ENCODE measurements at places on chromosomes 2 and 18. TPM values are rescaled to one million over a fixed set of nuclear protein-coding genes. Genes with fewer than 3 reads are reported as not detected.

AGXT gene
- 1.7 TPM for total RNA-seq

DNA sequence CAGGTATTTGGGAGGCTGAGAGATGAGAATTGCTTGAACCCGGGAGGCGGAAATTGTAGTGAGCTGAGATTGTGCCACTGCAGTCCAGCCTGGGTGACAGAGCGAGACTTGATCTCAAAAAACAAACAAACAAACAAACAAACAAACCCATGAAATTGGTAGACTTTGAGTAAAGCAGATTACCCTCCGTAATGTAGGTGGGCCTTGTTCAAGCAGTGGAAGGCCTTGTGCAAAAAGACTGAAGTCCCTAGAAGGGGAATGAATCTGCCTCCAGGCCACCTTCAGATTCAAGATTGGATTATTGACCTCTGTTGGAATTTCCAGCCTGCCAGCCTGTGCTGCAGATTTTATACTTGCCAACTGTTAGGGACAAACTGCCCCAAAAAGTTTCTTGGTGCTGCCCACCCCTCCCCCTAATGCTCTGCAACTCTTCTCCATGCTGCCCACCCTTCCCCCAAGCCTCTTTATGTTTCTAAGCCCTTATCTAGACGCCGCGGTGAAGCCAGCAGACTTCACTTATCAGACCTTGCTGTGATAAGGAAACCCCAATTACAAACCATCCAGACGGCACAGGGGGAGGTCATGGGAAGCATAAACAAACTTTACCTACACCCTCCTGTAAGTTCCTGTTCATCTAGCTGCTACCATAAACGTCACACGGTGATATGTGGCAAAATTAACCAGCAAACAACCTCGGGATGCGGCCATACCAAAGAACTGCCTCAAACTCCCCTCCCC, 17.0 kb downstream of the CYP27A1 start:
- H3K36me3 ChIP-seq = no peaks in the 10 kb centered on the region
- no peak overlapping the region for H3K4me3 ChIP-seq

- no peak for DNase-seq
- no peak overlapping the region for H3K4me3 ChIP-seq
Observed at GRCh38 chr2:238042849-238043584, 17.8 kb upstream of the SCLY start.

LHCGR gene
- not detected for total RNA-seq

- H3K27me3 ChIP-seq = peaks cover 12% of the 10 kb centered on the region
- no peak overlapping the region for H3K4me3 ChIP-seq
- no peaks in the 10 kb centered on the region for H3K4me1 ChIP-seq
- no peaks in the 10 kb centered on the region for H3K36me3 ChIP-seq
- no peak overlapping the region for H3K27ac ChIP-seq
- DNase-seq = no peak
Observed at GRCh38 chr2:50346629-50347357, 685.1 kb downstream of the NRXN1 start.

GRCh38 chr2:207143215-207144172, 22.3 kb downstream of the KLF7 start:
- H3K36me3 ChIP-seq = no peaks in the 10 kb centered on the region
- H3K4me3 ChIP-seq = peak overlapping the region; percentile 34
- DNase-seq = peak; percentile 76
- peaks cover 82% of the 10 kb centered on the region for H3K4me1 ChIP-seq
- no peaks in the 10 kb centered on the region for H3K27me3 ChIP-seq

DNA sequence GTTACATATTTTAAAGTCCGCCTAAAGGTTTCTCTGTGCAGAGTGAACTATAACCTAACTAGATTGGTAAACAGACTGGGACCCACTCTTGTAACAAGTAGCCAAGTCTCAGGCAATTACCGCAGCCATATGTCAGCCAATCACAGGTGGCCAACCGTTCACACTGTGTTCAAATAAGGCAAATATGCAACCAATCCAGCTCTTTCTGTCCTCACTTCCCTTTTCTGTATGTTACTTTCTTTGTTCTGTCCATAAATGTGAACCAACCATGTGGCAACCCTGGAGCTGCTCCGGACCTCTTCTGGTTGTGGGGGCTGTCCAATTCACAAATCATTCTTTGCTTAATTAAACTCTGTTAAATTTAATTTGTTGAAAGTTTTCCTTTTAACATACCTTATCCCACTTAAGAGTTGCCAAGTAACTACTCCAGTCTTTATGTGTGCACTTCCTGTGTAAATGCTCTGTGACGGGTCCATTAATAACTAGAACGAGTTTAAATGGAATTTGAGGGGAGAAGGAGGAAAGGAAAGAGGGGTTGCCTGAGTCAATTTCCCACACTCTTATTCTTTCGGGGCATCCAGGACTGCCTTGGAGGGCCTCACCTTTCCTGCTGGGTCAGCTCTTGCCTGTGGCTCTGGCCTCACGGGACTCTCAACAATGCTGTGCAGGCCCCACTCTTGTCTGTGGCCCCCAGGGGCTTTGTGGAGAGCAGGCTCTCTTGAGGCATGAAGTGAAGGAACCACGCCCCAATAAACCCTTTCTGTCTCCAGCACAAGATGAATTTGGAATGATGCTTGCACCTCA, 6.6 kb upstream of the RPL37A start:
- no peaks in the 10 kb centered on the region for H3K36me3 ChIP-seq
- no peak overlapping the region for H3K27ac ChIP-seq
- no peaks in the 10 kb centered on the region for H3K27me3 ChIP-seq
- no peak overlapping the region for H3K4me3 ChIP-seq

AMER3 gene
- not detected for total RNA-seq

DNA sequence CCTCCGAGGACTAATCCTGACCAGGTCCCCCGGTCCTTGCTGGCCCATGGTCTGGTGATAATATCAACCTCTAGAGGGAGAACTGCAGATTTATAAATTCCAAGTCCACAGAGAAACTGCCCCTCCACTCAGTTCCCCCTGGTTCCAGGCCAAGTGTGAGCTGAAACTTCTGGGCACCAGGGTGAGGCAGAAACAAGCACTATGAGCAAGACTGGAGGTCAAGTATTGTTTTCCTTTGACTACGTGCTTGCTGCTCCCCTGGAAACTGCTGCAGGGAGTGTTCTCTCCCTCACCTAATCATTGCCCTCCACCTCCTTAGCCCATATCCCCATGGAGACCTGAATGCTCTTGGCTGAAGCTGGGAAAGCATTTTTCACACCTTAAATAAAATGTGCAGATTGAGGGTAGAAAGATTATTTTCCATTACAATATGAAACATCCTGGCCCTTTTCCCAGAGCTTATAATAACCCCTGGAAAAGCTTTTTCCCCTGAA, 135.2 kb downstream of the RDH14 start:
- H3K36me3 ChIP-seq = no peaks in the 10 kb centered on the region
- H3K4me3 ChIP-seq = no peak overlapping the region
- no peak overlapping the region for H3K27ac ChIP-seq
- no peak for DNase-seq
- no peaks in the 10 kb centered on the region for H3K27me3 ChIP-seq

DNA sequence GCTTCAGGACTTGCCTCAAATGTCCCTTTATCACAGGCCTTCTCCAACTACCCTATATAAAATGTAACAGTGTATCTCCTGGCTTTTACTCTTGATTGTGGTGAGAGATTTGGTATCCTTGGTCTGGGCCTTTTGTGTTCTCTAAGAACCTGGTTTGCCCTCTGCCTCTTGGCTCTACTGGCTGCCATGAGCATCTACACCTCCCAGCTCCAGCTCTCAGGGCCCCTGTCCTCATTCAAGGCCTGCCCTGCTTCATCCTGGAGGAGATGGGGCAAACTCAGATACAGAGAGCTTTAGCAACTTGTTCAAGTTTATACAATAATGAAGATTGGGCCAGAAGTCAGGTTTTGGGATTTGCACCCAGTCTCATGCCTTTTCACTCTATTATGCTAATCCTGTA, 45.0 kb downstream of the QPCT start:
- H3K4me1 ChIP-seq = peaks cover 9% of the 10 kb centered on the region
- H3K4me3 ChIP-seq = no peak overlapping the region
- no peak overlapping the region for H3K27ac ChIP-seq

DNA sequence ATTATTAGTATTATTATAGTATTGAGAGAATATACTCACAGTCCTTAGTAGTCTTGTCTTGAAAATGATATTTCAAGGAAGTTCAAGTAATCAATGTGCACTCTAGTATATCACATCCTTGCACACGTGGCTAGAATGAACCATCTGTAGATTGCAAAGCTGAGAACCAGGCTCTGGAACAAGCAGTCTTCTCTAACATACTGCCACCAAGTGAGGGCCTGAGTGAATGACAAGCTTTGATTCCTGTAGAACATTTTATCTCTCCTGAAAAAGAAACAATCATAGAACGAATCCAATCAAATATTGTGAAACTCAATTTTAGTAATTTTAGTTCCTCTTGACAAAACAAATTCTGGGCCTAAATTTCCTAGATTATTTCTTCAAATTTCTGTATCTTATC, 55.3 kb upstream of the SULT1C3 start:
- H3K4me3 ChIP-seq = no peak overlapping the region
- no peaks in the 10 kb centered on the region for H3K27me3 ChIP-seq
- no peaks in the 10 kb centered on the region for H3K4me1 ChIP-seq
- no peak for DNase-seq
- H3K27ac ChIP-seq = no peak overlapping the region
- H3K36me3 ChIP-seq = no peaks in the 10 kb centered on the region
